ENCODE measurements at places on chromosomes 1 and 21.

GRCh38 chr1:30903343-30904034, 5.1 kb downstream of the SDC3 start:
- DNase-seq = no peak

DNA sequence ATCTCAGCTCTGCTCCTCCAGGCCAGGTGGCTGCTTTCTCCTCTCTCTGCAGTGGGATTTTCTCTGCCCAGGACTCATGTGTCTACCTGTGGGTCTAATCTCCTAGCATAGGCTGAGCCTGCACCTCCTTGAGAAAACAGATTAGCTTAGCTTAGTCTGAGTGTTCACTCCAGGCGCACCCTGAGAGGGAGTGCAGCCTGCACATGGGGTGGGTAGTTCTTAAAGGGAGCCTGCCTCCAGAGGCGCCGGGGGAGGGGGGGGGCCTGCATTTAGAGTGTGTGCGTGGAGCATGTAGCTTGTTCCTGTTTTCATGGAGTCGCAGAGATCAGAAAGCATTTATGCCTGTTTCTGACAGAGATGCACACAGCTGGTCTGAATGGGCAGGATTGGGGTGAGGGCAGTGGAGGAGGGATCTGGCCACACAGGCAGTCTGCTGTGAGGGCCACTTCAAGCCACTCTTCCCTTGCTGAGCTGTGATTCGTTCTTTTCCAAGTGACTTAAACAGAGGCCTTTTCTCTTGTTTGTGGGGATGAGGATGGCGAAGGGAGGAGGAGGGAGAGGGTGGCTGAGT, 45.2 kb downstream of the GALNT2 start:
- DNase-seq = no peak

- DNase-seq = peak; percentile 56
Observed at GRCh38 chr1:228837817-228838716, 102.8 kb downstream of the RHOU start.

DNA sequence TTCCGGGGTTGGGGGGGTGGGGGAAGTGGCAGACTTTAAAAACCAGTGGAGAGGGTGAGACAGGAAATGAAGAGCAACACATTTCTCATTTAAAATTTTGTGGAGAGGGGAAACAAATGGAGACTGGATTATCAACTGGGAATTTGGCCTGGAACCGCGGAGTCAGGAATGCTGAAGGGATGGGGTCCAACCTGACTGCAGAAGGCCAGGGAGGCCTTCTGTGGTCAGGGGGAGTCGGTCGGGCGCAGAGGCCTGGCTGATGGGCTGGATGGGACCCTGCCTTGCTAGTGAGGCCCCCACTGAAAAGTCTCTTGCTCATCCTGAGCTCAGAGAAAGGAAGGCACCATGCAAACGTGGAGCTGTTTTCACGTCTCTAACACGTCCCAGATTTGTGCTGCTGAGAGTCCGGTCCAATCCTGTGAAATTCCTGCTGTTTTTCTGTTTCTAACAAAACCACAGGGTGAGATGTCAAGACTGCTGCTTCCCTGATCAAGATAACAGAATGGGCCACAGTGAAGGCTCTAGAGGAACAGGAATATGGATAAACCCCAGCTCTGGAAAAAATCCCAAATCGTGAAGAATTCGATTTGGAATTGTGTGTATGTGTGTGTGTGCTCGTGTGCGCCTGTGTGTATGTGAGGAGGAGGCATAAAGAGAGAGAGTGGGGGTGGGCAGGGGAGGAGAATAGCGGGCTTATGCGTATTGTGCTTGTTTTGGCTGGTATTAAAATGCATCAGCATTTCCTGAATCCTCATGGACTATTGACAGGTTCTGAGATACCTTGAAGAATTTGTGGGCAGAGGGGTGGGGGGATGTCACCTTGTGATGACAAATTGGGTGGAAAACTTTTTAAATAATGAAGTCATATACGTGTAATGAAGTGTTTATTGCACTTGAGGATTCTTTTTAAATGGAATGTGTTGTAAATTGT, 117.4 kb downstream of the NGF start:
- no peak for DNase-seq

DNA sequence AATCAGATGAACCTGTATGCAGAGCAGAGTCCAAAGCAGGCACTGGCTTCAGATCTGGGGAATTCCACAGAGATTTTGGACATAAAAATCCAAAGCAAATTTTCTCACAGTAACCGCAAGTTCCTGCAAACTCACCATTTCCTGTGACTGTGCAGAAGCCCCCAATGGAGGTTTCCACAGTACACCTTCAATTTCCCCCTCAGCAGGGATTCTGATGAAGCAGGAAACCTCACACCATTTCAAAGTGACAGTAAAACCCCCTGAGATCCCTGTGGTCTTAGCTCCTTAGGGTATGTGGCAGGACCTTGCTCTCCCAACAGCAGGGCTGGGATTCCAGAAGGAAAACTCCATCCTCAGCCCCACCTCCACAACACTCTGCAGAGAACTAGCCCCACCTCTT, 6.0 kb upstream of the TGFBR3 start:
- DNase-seq = no peak
